ENCODE measurements at places on chromosomes 5 and 9.

DNA sequence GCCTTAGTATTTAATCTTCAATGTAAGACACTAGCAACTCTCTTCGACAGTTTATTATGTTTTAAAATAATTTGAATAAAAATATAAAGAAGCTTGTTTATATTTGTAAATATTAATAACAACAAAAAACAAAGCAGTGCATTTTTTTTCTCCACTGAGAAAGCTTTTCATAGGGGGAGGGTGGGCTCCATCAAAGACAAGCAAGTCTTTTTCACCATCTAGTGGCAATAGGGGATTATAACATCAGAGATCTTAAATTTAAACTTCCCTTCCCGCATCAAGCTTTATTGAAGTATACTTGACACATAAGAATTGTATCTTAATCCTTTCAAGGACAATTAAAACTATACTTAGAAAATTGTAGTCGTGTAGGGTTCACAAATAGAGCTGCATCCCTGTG is 9.3 kb upstream of the OR13F1 start:
- DNase-seq = no peak

DNA sequence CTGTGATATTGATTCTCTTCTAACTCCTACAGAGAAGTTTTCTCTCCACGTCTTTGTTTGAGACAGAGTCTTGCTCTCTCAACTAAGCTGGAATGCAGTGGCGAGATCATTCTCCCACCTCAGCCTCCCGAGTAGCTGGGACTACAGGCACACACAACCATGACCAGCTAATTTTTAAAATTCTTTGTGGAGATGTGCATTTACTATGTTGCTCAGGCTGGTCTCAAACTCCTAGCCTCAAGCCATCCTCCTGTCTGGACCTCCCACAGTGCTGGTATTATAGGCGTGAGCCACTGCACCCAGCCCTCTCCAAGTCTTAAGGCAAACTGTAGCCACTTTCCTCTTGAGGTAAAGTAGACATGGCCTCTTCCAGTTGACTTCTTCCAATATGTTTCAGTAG is 72.2 kb downstream of the SNX18 start:
- DNase-seq = no peak

DNA sequence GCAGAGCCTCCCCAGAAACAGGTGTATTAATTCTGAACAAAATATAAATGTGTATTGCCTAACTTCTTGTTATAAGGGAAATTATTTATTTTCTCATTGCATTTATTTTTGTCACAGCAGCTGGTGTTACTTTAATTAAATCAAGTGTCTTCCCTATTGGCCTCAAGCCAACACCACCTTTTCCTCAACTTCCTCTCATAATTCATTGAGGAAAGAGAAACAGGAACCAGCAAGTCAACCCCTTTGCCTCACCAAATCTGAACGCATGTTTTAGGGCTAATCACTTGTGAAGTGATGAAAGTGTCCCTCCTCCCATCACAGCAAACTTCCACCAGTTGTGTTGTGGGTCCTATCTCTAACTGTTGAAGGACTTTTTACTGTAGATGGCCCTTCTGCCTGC is 73.1 kb downstream of the DIRAS2 start:
- no peak for DNase-seq

DNA sequence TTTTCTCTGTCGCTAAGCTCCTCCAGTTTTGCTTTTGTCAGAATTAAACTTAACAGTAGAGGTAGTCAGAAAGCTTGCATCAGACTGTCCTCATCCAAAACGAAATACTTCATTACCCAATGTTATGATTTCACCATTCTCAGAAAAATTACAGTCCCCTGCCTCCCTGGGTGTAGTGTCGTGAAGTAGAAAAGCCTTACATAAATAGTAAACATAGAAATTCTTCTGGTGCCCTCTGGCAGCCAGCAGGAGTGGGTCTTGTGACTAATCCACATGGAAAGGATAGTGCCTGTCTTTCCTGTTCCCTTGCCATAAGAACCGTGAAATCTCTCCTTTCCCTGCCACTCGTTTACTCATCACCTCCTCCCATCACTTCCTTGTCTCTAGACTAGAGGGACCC is 230.6 kb downstream of the GNA14 start:
- no peak for DNase-seq

- DNase-seq = no peak
Observed at GRCh38 chr5:176851380-176851779, 41.0 kb downstream of the UNC5A start.

DNA sequence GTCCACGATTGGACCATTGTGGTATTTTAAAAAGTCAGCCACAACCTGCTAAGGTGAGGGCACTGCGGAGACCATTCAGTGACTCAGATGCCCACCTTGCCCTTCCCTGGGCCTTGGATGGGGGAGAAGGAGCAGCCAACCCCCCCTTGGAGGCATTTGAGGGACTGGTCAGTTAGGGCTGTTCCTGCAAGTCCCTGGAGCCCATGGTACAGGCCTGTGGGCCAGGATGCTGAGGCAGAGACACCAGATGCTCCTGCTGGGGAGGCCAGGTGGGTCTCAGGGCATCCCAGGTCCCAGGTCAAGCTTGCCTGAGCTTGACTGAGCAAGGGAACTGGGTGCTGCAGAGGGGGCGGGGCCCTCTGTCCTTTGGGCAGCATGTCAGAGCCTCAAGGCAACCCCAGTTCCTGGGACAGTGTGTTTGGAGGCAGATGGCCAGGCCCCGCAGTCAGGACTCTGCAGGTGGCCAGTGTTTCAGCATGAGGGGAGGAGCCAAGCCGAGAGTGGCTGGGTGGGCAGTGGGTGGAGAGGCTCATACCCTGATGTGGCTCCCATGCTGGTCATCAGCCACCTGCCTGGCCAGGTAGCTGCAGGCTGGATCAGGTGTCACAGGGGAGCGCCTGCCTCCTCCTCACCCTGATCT is 27.5 kb downstream of the SLC6A3 start:
- no peak for DNase-seq

DNA sequence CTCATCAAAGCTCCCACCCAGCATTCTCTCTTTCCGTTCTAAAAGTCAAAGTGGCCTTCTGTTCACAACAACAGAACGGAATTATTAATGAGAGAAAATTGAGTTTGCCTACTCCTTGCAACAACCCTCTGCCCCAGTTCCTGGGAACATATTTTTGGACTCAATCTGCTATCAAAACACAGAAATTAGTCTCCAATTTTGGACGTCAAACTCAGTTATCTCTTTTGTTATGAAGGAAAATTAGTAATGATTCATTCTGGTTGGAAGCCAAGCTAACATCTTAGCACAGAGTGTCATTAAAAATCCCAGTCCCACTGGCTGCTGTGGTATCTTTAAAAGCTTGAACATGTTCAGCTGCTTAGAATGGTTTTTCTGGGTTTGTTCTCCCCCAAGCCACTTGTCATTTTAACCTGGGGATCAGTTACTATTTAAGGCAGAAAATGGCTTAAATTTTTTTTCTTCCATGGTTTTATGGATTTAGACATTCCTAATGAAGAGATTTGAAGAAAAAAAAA is 343.2 kb downstream of the TRIM32 start:
- no peak for DNase-seq

GRCh38 chr5:146009020-146009419 is 72.6 kb downstream of the SH3RF2 start:
- no peak for DNase-seq

DNA sequence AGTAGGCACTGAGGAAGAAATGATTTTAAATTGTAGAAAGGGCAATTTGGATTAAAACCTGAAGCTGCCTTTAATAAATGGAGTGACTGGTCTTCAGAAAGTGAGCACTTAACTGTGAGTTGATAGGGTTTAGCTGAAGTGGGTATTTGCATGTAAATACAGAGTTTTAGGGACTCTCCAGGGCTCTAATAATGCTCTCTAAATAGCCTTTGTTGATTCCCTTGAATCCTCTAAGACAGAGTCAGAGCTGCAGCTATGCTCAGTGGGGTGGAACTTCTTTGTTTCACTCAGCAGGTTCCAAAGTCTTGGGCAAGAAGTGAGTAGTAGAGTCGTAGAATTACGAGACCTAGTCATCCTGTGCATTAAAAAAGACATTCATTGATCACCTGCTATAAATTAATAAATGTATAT is 21.4 kb downstream of the GLRA1 start:
- DNase-seq = no peak

- no peak for DNase-seq
Observed at GRCh38 chr9:1235650-1236049, 185.5 kb downstream of the DMRT2 start.

GRCh38 chr9:82777366-82777765 is 285.6 kb downstream of the RASEF start:
- DNase-seq = no peak

DNA sequence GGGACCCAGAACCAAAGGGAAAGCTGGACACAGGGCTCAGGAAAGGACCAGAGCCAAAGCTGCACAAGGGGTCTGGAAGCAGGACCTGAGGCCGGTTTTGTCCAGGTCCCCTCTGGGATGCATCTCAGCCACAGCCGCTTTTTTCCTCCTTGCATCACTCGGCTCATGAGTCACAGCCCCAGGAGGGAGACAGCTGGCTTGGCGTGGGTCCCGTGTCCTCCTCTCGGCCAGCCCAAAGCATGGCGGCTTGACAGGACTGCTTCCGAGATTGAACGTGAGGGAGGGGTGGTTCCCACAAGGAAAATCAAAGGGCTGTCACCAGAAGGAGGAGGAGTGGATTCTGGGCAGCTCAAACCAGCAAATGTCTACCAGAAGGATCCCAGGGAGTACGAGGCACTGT is 56.7 kb upstream of the CPLX2 start:
- DNase-seq = no peak

DNA sequence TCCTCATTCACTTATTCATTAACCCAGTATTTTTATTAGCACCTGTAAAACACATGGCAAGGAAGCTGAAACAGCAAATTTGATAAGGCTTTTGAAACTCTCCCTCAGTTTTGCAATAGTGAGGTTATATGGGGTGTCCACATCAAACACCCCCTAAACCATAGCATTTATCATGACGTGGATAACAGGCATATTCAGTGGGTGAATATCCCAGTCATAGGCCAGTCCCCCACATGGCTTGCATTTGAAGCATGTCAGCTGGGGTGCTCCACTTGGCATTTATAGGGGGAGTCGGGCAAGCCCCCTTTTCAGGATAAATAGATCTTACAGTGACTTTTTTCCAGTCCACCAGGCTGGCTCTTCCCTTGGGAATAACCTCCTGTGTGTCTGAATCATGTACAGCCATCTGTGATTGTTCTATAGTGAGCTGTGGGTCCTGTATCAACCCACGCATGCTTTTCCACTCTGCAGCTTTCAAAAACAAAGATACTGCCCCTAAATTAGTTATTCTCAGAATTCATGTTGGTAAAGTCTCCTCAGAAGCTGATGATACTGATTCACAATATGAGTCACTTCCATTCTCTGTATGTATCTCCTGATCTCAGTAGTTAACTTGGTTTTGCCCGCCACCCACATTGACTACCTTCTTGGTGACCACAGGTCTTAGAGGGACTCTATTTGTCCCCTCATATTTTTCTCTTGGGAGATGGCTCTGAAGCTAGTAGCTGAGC is 84.4 kb upstream of the SPIN1 start:
- peak; percentile 28 for DNase-seq

DNA sequence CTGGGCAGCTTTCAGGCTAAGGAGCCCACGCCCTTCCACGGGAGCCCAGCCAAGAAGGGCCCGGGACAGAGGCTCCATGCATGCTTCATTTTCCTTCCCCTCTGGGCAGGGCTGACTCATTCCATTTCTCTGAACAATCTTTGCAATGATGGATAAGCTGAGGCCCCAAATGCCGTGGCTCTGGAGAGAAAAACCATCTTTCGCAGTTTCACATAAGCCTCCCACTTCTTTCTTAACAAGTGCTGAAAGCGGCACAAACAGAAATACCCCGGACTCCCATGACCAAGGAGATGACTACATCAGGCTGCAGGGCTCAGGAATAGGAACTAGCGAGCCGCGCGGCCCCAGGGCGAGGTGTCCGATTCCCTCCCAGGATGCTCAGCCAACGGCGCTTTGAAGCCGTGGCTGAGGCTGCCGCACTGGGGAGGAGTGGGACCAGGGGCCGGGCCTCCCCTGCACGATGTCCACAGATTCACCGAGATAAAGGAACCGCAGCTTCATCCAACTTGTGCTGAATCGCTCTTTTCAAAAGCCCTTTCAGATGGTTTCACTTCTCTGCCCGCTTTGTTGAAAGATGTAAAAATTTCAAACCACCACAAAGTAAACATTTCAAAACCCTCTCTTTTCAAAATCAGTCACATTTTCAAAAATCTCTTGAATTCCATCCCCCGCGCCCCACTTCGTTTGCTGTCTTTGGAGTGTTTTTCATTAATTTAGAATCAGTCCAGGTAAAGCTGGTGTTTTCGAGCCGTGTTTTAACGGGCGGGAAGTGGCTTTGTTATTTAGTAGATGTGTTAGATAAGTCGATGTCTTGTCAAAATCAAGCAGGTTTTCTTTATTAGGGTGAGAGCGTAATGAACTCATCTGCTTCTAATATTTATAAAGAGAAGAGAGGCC is 96.5 kb upstream of the LMX1B start:
- peak; percentile 27 for DNase-seq

- DNase-seq = no peak
Observed at GRCh38 chr9:72995131-72996024, 42.5 kb upstream of the ALDH1A1 start.

DNA sequence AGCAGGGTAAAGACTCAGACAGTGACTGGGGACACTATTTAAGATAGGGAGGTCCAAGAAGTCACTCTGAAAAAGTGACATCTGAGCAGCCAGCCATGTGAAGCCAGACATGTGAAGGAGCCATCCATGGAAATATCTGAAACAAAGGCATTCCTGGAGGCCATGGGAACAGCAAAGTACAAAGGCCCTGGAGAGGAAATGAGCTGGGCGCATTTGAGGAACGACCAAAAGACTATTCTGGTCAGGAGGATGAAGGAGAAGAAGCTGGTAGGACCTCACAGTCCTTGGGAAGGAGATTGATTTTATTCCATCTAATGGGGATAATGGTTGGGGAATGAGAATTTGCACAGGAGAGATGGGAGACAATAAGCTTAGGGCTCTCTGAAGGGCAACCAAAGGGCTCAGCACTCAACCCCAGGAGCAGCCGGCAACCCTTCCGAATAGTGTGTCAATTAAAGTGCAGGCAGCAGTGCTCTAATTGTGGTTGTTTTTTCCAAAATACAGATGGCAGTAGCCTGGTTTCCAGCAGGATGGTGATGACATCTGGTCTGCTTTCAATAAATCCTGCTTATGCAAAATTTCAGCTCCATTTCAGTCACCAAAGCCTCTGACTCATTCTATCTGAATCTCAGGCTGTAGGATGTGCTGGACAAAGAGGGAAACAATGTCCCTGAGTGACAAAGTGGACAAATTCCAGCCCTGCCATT is 26.7 kb downstream of the FOXI1 start:
- no peak for DNase-seq

DNA sequence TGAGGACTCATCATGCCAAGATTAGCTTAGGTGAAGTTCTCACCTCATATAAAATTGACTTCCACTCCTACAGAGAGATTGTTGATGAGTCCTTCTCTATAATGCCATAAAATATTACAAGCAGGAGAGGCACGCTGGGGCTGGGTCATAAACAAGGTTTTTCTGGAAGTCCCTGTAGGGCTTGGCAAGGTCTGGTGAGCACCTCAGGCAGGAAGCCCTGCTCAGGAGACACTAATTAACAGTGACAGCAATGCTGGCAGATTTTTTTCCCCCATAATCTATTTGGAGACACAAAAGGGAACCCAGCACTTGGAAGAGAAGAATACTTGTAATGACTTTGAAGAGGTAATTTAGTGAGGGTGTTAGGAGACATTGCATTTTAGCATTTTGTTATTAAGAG is 118.7 kb downstream of the DIRAS2 start:
- no peak for DNase-seq

- no peak for DNase-seq
Observed at GRCh38 chr9:115291841-115292240, 173.9 kb upstream of the TNC start.

Measured in activated CD4-positive, alpha-beta T cell treated with anti-CD3 and anti-CD28 coated beads for 24 hours (primary cell).